ENCODE measurements at places on chromosomes 11 and 22.

DNA sequence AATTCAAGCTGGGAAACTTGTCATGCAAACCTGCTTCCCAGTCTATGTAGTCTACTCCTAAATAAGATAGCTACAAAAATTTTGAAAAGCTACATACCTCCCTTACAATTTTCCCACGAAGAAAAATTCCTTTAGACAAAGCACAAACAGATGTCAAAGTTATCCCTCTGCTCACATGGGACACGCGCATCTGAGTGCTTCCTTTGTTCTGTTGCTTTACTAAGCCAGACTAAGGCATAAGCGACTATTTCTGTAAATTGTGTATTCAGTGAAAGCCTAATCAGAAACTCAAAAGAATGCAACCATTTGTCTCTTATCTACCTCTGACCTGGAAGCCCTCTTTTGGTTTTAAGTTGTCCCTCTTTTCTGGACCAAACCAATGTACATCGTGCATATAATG is 583.7 kb upstream of the B3GAT1 start:
- DNase-seq: peak; percentile 5

- no peak for DNase-seq
Measured at GRCh38 chr11:11435635-11436034, 82.6 kb upstream of the CSNK2A3 start.

GRCh38 chr11:103315248-103315647 is 206.0 kb downstream of the DYNC2H1 start:
- DNase-seq: no peak

- DNase-seq: peak; percentile 51
Measured at GRCh38 chr11:118870396-118871343, 13.0 kb upstream of the CXCR5 start.

DNA sequence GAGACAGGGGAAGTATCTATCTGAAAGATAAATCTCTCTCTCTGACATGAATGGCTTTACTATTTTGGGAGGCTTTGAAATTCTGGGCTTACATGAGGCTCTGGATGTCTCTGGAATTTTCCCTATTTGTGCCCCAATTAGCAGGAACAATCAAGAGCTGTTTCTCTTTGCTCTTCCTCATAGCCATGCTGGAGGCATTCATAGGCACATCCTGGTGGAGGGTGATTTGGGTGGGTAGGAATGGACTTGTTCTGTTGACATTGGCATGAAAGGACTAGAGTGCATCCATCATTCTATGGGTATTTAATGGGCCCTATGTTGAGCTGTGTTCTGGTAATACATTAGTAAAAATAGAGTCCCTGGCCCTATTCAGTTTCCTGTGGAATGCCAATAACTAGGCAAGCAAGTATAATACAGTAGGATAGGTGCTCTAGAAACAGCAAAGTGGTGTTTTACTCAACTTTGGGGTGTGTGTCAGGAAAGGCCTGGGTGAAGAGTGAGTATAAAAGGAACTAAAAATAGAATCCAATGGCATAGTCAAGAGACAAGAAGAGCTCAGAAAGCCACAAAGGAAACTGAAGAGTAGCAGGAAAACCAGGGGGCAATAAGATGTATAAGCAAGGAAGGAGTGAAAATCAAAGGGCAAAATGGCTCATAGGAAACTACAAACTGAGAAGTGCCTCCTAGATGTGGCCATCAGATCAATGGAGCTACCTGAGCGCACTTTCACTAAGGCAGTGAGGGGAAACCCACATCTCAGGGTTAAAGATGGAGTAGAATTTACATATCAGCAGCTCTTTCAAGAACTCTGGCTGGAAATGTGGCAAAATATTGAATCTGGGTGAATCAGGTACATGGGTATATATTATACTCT is 45.0 kb downstream of the CWC15 start:
- DNase-seq: peak; percentile 82

DNA sequence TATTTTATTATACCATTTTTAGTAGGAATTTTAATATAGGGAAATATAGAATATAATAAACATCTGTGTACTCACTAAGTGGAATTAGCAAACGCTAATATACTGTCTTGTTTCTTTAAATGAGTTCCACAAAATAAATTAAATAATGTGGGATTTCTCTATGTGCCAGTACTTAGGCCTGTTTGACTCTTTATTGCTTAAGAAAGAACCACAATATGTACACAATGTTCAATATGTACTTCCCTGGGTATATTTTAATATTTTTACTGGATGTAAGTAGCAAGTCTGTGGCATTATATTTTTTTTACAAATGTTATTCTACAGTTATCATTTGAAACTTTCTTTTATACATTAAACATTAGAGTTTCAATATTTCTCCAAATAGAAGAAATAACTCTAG is 92.5 kb upstream of the CARD18 start:
- no peak for DNase-seq

DNA sequence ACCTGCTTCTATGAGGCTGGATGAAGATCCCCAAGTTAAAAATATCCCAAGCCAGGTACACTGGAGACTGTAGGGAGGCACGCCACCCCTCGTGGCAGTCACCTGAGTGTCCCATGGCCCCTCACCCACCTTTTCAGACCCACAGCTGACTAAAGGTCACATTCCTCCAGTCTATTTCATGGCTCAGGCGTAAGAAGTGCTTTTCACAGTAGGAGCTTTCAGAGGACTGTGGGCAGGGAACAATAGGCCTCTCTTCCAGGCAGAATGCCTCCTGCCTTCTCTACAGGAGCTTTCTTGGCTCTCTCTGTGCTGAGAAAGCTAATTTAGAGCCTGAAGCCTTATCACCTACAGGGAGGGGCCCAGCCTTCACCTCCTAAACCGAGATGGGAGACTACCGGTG is 73.8 kb downstream of the C11orf58 start:
- no peak for DNase-seq

- peak; percentile 92 for DNase-seq
Measured at GRCh38 chr11:122781378-122782195, 56.7 kb upstream of the CRTAM start.

DNA sequence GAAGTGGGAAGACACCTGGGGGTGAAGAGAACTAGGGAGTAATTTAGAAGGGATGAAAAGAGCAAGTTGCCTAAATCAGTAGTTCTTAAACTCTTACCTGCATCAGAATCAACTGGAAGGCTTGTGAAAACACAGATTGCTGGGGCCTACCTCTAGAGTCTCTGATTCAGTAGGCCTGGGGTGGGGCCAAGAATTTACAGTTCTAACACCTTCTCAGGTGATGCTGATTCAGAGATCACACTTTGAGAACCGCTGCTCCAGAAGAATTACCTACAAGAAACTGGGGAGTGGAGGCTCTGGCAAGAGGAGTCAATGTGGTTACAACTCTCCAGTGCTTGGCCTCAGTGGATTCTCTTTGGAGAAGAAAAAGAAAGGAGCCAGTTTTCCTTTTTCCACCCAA is 128.7 kb downstream of the C11orf58 start:
- no peak for DNase-seq

All from EH (cell line).